ENCODE measurements at places on chromosomes 11 and 22. TPM values are rescaled to one million over a fixed set of nuclear protein-coding genes. Genes with fewer than 3 reads are reported as not detected.

- H3K4me1 ChIP-seq: no peaks in the 10 kb centered on the region
- H3K27me3 ChIP-seq: no peaks in the 10 kb centered on the region
- H3K36me3 ChIP-seq: peaks cover 13% of the 10 kb centered on the region
- no peak overlapping the region for H3K27ac ChIP-seq
Measured at GRCh38 chr11:35902961-35903360, 40.9 kb upstream of the LDLRAD3 start.

DNA sequence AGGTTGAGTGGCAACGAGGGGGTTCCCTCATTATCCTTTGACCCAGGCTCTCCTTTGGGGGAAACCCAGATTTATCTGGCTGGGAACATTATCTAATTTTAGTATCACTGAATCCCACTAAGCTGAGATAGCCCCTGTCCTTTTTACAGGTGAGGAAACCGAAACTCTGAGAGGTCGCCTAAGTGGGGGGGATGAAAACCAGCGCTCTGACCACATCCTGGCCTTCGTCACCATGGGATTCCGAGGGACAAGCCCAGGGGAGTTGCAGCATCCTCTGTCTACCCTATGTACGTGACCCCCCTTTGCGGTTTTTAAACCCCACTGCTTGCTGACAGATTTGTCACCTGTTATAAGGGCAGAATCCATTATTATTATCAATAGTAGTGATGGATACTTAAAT is 61.0 kb downstream of the ISX start:
- DNase-seq: no peak
- H3K4me3 ChIP-seq: no peak overlapping the region
- peaks cover 56% of the 10 kb centered on the region for H3K27me3 ChIP-seq
- H3K4me1 ChIP-seq: no peaks in the 10 kb centered on the region
- H3K36me3 ChIP-seq: no peaks in the 10 kb centered on the region

DNA sequence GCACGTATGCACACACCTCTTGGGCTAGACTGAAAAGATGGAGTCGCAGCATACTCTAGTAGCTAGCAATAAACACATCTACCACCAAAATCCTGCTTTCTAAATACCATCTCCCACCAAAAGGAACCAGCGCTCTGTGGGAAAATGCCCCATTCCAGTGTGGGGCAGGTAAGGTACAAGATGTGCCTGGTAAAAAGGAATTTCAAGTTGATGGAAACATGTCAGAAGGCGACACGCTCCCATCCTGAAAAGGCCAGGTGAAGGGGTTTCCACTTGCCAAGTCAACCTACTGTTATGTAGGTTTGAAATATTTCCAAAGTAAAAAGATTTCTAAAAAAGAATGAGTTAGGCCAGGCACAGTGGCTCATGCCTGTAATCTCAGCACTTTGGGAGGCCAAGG is 8.8 kb downstream of the DGCR2 start:
- H3K4me1 ChIP-seq: peaks cover 68% of the 10 kb centered on the region
- no peaks in the 10 kb centered on the region for H3K27me3 ChIP-seq
- no peak overlapping the region for H3K4me3 ChIP-seq
- no peaks in the 10 kb centered on the region for H3K36me3 ChIP-seq
- no peak overlapping the region for H3K27ac ChIP-seq
- DNase-seq: no peak

DNA sequence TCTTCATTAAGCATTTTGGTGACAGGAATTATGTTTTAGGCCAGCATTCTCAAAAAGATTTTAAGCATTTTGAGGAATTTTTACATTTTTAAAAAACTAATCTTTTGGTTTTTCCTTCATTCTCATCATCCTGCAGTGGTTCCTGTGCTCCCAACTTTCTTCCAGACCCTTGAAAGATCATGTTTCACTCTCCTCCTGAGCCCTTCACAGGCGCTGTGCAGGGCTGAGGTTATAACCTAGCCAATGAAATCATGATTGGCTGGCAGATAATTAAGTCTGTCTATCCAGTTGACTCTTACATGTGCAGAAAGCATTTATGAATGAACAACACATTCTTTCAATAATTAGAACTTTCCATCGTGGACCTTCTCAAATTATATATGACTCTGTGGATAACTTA is 226.3 kb downstream of the DDX10 start:
- no peak overlapping the region for H3K27ac ChIP-seq
- H3K27me3 ChIP-seq: no peaks in the 10 kb centered on the region
- peaks cover 7% of the 10 kb centered on the region for H3K4me1 ChIP-seq
- no peak for DNase-seq
- H3K4me3 ChIP-seq: no peak overlapping the region
- H3K36me3 ChIP-seq: peaks cover 5% of the 10 kb centered on the region

DNA sequence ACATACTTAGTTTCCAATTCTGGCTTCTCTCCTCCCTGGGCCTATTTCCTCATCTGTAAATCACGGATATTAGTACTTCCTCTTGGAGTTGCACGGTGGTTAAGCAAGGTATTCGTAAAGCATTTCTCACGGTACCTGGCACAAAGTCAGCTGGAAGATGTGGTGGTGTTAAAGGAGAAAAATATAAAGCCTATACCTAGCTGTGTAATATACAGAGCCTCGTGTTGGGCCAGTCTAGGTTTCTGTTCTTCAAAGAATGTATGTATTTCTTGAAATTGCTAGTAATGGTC is 47.2 kb downstream of the DBX1 start:
- H3K27ac ChIP-seq: no peak overlapping the region
- peaks cover 8% of the 10 kb centered on the region for H3K27me3 ChIP-seq
- H3K4me3 ChIP-seq: no peak overlapping the region
- DNase-seq: no peak
- H3K4me1 ChIP-seq: peaks cover 5% of the 10 kb centered on the region
- peaks cover under 1% of the 10 kb centered on the region for H3K36me3 ChIP-seq

DNA sequence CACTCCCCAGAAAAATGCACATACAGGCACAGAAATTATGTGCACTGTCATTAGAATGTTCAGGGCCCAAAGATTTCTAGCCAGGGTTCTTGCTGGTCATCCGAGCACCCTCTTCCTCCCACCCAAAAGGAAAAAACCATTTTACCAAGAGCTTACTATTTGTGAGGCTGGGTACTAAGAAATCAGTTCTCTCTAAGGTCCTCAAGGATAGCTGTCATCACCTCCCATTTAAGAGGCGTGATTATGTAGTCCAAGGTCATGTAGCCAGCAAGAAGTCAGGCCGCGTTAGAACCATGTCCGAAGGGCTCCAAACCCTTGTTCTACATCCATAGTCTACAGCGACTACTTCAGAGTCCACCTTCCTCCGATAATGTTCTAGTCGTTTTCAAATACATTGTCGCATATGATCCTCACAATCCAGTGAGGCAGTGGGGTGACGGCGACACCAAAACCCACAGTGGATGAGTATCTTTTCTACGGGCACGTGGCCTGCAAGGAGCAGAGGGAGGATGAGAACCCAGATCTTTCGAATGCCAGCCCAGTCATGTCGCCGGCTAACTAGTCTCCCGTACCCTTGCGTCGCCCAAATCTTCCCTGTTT is 634 bp downstream of the TIMM8B start:
- H3K4me1 ChIP-seq: peaks cover 45% of the 10 kb centered on the region
- H3K36me3 ChIP-seq: peaks cover 42% of the 10 kb centered on the region
- peak overlapping the region; percentile 98 for H3K27ac ChIP-seq
- no peak for DNase-seq
- H3K4me3 ChIP-seq: peak overlapping the region; percentile 99

- H3K4me1 ChIP-seq: peaks cover 25% of the 10 kb centered on the region
- no peaks in the 10 kb centered on the region for H3K36me3 ChIP-seq
- no peak for DNase-seq
- H3K27me3 ChIP-seq: peaks cover 4% of the 10 kb centered on the region
Measured at GRCh38 chr22:37607935-37608476, 628 bp upstream of the GGA1 start.

DNA sequence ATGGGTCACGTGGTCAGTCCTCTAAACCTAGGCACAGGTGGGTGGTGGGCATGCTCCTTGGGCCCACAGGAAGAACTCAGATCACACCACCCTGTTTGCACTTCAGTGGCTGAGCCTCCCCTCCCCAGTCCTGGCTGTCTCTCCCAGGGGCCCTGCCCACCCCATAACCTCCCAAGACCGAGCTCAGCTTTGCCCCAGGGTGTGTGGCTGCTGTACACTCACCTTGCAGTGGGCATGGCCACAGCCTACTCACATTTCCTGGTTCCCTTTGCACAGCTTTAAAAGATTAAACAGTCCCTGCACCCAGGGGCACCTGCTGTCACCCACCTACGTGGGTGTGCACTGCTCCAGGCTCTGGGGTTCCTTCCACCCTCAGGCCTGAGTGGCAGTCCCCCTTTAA is 13.8 kb downstream of the TRIOBP start:
- H3K36me3 ChIP-seq: no peaks in the 10 kb centered on the region
- H3K4me3 ChIP-seq: no peak overlapping the region
- peaks cover 4% of the 10 kb centered on the region for H3K4me1 ChIP-seq

DNA sequence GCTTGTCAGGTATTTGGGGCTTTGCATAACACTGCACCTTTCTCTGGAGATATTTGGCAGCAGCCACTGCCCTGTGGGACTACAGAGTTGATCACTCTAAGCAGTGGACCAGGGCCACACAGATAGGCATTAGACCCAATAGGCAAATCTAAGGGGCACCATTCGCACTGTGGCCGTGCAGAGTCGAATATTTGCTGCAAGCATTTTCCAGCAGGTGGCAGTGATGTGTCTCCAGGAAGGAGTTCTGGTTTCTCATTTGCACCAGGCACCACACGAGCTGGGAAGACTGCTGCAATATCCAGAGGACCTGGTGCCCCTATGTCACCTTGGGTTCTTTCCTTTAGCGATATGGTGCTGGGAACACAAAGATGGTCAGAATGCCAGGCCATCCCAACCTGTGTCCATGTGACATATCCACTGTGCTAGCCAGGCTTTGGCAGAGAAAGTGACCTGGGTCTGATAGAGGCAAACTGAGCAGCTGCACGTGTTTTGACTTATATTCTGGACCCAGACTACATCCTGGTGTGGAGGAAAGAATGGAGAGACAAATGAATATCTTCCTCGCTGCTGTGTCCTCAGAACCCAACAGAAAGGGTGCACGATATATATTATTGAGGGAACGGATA is 318.7 kb downstream of the BUD13 start:
- H3K27ac ChIP-seq: no peak overlapping the region
- H3K4me1 ChIP-seq: no peaks in the 10 kb centered on the region
- H3K27me3 ChIP-seq: no peaks in the 10 kb centered on the region
- H3K4me3 ChIP-seq: peak overlapping the region; percentile 2

Gene AP2A2
- 4.3 TPM for polyA plus RNA-seq

Gene HTR3B
- not detected for polyA plus RNA-seq

Measured in naive B cell (primary cell).